ENCODE measurements at places on chromosomes 13 and 19.

GRCh38 chr19:31092274-31092673 is 257.0 kb downstream of the TSHZ3 start:
- DNase-seq = no peak

DNA sequence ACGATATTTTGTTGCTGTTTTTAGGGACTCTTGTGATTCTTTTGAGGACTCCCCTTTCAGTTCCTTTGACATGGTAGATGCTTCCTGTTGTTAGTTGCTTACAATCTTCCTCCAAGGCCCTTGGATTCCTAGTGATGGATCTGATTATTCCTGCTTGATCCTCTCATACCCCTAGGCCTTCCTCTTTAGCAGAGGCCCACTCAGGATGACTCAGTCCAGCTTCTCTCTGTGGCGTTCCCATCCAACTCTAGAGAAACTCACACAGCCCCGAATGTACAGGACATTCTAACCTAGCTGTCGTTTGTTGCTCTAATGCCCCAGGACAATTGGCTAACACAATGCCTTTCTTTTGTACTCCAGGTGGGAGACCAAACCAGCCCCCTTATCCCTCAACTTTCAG is 191.4 kb downstream of the POSTN start:
- no peak for DNase-seq

DNA sequence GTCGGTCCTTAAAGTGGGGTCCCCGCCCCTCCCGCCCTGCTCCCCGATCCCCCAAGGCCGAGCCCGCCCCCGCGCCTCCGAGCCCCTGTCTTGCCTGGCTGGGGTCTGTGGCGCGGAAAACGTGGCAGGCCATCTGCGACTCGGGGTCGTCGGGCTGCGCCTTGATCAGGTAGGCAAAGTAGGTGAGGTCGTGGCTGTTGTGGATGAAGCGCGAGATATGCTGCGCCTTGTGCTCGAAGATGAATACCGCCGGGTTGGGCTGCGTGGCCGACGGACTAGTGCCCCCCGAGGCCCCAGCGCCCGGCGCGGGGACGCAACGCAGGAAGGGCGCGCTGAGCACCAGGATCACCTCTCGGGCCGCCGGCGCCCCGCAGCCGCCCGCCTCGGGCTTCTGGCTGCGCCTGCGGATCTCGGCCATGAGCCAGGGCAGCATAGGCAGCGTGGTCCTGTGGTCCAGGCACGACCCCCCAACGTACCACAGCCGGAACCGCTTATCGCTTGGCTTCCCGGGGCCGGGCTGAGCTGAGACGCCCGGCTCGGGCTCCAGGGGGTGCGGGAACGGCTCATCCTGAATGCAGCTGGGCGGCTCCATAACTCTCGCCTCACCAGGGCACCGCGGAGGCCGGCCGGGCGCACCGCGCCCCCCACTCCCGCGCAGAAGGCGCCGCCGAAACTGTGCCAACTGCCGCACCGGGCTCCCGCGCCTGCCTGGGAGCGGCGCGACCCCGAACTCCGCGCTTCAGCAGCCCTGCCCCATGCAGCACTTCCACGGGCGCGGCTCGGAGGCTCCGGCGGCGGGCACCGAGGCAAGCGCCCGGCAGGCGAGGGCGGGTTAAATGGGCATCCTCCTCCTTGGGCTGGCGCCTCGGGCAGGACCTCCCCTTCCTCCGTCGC is 546 bp downstream of the TBC1D4 start:
- peak; percentile 11 for DNase-seq

DNA sequence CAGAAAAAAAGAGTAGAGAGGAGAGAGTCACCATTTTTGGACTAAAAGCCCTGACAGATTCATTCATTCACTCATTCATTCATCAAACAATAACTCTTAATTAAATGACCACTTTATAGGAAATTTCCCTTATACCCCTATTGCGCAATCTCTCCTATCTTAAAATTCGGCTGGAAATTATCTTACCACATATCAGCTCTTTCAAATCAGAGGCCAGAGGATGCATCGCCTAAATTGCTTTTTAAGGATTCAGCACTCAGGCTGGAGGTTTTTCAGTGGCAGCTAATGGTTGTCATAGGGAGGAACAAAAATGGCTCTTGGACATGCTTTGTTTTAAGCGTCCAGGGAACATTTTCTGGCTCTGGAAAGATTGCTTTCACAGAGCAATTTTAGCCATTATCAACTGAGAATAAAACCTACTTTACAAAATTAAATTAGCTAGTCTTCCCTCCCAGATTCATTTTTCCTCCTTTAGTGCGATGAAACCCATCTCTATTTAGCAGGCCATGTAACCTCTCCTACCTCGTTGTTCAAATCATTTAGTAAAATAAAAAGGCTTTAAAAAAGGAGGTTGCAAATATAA is 115.2 kb downstream of the OLFM4 start:
- DNase-seq = no peak

DNA sequence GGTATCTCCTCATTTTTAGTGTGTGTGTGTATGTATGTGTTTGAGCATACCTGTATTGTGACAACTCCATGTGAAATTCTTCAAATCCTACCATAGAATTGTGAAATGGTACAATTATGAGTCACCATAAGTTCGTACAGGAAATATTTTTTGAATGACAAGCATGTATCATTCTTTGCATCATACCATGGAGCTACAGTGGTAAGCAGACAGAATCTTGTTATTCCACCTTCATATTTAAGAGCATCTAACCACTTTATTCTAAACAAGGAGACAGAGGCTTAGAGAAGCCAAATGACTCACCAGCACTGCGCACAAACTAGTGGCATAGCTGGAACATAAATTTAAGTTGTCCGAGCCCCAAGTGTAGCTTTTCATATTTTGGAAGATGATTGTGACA is 4.5 kb upstream of the EPSTI1 start:
- no peak for DNase-seq

DNA sequence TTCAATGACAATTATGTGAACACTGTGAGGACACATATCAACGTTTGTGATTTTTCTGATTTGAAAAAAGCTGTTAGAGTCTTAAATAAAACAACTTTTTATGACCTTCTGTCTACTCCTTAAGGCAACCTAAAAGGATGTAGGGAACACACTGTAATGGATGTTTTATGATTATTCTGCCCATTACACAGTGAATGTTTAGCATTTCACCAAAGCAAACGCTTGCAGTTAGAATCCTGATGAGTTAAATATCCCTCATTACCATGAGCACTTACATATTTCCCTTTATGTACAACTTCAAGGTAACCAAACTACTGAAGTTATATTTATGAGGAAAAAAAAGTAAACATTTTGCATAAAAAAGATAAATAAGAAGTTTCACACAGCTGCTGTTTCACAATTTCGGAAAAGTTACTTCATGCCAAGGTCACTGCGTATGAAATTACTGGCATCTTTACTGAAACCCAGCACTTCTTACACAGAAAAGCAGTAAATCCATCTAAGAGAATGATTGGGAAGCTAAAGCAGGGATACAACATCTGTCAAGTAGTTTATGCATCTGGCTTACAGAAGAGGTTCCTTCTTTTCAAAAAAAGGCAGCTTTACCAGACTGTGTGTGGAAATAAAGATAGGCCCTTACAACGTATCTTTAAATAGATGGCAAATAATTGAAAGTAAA is 733.7 kb upstream of the ATXN8OS start:
- DNase-seq = no peak

DNA sequence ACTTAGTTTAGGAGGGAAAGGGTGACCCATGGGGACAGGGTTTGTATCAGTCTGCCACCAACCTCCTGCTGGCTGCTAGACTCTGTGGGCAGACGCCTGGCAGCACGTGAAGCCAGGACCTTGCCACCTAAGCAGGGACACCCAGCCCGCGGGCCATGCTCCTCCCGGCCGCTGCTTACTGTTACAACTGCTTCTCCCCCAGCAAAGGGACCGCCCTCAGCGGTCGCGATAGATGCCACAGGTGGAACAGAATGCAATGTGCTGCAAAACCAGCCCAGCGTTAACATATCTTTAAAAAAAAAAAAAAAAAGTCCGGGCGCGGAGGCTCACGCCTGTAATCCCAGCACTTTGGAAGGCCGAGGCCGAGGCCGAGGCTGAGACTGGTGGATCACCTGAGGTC is 1.9 kb upstream of the RHPN2 start:
- DNase-seq = no peak

- DNase-seq = no peak
Measured at GRCh38 chr19:10927730-10928562, 493 bp downstream of the YIPF2 start.

DNA sequence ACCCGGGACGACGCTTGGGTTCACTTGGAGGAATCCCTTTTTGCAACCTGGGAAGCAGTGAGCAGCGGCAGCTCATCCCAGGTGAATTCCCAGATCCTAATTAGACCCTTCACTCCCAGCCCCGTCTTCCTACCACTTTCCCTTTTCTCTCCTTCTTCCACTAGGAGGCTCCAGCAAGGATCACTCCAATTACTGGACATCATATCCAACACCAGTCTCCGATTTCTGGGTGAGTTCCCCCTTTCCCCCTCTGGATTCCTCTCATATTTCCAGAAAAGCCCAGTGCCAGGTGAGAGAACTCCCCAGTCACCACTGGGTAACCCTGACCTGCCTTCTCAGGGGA is 17.1 kb upstream of the ZSCAN4 start:
- DNase-seq = no peak

GRCh38 chr13:43877766-43878165 is 1.8 kb downstream of the CCDC122 start:
- DNase-seq = no peak

DNA sequence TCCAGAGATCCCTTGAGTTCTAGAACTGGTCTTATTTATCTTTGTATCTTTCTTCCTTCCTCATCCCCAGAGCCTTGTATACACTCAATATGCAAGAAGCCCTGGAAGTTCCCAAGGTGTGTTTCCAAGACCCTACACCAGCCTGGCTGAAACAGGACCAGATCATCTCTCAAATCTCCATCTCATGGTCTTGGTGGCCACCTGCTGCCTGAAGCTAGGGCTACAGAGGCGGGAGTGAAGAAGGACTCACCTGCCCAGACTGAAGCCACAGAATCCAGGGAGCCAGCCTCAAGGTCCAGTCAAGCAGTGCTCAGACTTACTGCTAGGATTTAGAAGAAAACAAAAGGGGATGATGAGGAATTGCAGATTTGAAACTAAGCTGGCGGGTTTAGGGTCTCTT is 6.1 kb upstream of the CYSLTR2 start:
- no peak for DNase-seq

GRCh38 chr13:29754473-29754806 is 96.0 kb downstream of the UBL3 start:
- DNase-seq = no peak

- no peak for DNase-seq
Measured at GRCh38 chr19:39696387-39696786, 7.9 kb upstream of the LGALS14 start.

- DNase-seq = no peak
Measured at GRCh38 chr19:49362929-49363267, 682 bp upstream of the TEAD2 start.

DNA sequence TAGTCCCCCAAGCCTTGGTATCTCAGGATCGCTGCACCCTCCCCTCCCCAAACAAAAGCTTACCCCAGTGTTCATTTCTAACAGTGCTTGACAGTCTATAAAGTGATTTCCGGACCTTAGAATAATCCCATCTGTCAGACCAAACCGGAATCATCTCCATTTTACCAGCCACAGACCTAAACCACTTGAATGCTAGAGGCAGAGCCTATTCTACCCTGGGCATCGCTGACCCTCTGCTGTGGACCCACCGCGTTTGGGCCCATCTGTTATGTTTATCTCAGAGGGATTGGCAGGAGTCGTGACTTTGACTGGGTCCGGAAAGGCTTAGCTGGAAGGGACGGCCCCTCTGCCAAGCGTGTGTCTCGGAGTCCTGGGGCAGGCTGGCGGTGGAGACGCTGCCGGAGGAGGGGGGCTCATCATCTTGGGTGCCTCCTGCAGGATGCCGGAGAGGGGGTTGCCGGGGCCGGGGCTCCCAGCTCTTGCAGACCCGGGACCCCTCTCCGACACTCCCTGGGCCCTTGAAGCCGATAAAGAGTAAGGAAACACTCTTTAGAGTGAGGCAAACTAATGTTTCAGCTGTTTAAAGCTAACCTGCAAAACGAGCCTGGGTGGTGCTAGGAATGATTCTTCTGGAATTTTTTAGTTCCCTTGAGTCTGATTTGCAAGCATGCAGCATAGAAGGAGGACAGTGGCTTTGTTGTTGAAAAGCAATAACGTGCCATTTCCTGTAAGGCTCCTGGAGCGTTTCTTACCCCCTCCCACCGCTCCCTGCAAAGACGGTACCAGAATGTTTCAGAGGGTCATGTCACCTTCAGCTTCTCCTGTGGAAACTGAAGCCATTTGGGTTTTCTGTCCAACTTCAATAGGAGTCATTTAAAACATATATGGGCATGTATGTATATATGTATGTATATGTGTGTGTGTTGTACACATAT is 1.3 kb downstream of the SLC25A42 start:
- peak; percentile 31 for DNase-seq

DNA sequence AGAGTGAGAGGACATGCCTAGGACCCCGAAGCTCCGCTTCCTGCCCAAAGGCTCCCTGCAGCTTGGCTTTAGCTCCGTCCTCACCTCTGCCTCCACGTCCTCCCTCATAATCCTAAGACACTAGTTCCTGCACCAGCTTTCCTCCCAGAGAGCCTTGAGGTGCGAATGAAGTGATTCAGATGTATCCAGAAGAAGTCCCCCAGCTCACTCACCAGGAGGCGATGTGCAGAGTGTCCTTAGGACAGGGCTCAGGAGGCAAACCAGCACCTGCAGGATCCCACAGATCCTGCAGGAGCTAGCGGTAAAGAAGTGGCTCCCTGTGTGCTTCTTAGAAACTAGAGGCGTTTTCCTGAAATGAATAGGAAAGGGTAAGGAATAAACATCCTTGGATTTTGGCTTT is 109.7 kb downstream of the HSPH1 start:
- DNase-seq = no peak

DNA sequence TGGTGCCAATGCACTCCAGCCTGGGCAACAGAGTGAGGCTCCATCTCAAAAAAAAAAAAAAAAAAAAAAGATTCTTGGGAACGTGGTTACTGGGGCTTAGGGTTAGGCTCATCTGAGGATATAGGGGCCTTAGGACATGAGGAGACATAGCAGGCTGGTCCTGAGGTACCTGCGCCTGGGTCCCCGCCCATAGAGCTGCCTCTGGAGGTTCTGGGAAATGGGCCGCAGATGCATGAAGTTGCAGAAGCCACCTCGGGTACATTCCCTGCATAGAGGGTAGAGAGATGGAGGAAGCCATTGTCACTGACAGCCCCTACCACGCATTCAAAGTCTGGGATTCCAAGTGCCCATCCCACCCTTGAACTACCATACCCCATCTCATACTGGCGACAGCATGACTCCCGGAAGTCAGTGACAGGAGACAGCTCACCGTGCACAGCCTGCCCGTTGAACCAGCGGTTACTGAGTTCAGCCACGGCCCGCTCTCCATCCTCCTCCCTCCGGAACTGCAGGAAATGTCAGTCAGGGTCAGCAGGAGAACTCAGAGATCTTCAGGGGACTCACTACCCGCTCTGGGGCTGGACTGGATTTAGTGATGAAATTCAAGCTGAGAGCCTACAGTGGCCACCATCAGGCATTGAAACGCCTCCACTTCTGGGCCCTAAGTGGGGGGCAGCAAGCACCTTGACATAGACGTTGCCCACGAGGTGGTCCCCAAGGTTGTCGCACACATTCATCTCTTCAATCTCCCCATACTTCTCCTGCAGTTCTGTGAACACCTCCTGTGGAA is 1.4 kb downstream of the U2AF1L4 start:
- DNase-seq = no peak

Measured in stimulated activated CD8-positive, alpha-beta memory T cell treated with anti-CD3 and anti-CD28 coated beads, Interleukin-2, amount 100 ng/mL, for 48 hours (primary cell).